Stimulated activated CD8-positive, alpha-beta memory T cell treated with anti-CD3 and anti-CD28 coated beads, Interleukin-12 subunit alpha, Interleukin-12 subunit beta, amount 100 ng/mL, for 4 hours (primary cell): ENCODE measurements at places on chromosomes 1 and 21.
A peak's percentile ranks its signal among the peaks of the same experiment; 100 is the strongest.

DNA sequence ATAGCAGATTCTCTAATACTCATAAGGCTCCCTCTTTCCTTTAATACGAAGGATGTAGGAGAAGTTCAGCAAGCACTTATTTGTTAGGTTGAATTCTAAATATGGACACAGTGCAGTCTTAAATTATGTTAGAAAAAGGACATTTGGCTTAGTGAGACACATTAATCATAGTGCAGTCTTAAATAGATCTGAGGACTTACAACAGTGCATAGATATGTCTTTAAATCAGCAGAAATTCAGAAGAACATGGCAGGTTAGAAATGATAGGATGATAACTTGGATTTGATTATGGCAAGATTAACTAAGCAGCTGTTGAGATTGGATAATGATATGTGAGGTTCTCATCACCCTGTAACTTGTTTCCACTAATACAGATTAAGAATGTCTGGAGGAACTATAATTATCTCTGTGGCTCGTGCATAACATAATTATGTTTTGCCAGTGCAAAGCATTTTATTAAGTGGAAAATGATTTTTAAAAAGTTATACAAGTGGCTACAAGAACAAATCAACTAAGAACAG is 485.9 kb downstream of the USP25 start:
- no peak for DNase-seq

DNA sequence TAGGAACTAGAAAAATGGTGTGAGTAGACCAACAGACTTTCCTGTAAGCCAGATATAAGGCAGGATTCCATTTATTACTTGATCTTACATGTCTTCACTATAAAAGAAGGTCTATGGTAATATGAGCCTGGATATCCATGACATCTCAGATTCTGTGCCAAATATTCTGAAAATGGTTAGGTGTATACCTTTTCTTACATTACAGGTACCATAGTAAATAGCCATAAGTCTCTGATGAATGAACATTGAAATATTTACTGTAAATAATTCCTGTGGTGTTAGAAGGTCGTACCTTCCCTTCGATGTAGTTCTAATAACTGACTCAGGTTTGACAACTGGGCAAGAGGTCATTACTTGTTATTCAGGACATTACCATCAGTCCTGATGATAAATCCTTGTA is 657.9 kb downstream of the BRINP3 start:
- no peak for DNase-seq

GRCh38 chr1:41396084-41396483 is 34.9 kb downstream of the FOXO6 start:
- DNase-seq, result no peak

DNA sequence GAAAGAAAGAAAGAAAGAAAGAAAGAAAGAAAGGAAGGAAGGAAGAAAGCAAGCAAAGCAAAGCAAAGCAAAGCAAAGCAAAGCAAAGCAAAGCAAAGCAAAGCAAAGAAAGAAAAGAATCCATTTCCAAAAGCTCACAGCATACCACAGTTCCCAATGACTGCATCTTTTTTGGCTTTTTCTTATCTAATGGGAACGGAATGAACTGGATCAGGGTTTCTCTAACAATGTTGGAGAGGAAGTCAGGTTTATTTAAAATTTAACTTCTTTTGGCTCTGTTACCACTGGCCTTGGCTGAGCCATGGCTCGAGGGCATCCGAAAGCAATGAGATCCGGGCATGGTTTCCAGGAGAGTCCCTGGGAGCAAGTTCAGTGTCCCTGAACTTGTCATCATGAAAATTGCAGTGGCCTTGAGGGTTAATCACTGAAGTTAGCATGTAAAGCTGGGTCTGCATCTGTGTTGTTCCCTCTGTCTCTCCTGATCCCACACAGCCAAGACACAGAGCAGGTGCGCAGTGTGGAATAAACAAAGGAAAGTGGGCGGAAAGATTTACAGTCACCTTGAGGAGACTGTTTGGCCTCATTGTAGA is 34.6 kb upstream of the CTPS1 start:
- no peak for DNase-seq

DNA sequence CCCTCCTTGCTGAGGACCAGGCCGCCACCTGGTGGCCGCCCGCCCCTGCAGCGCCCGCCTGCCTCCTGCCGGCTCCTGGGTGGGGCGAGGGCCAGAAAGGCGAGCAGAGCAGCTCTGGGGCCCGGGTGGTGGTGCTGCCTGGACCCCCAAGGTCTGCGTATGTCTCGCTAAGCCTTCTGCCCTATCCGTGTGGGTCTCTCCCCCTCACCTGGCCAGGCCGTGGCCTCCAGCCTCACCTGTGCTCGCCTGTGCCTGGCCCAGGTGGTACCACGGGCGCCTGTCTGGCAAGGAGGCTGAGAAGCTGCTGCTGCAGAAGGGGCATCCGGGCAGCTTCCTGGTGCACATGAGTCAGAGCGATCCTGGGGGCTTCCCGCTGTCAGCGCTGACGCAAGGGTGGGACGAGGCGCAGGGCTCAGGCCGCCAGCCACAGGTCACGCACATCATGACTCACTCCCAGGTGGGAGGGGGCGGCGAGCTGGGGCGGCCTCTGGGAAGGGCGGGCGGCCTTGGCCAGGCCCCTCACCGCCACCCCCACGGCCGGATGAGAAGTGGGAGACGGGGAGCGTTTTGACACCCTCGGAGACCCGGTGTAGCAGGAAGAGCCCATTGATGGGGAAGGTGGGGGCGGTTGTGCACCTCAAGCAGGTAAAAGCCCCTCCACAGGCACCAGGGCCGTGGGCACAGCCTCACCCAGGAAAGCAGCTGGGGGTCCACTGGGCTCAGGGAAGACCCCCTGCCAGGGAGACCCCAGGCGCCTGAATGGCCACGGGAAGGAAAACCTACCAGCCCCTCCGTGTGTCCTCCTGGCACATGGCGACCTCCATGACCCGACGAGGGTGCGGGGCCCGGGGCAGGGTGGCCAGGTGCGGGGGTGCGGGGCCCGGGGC is 9.9 kb downstream of the RNF223 start:
- peak; percentile 90 for DNase-seq

GRCh38 chr1:229271448-229272159 is 693 bp downstream of the RAB4A start:
- DNase-seq, result peak; percentile 41

DNA sequence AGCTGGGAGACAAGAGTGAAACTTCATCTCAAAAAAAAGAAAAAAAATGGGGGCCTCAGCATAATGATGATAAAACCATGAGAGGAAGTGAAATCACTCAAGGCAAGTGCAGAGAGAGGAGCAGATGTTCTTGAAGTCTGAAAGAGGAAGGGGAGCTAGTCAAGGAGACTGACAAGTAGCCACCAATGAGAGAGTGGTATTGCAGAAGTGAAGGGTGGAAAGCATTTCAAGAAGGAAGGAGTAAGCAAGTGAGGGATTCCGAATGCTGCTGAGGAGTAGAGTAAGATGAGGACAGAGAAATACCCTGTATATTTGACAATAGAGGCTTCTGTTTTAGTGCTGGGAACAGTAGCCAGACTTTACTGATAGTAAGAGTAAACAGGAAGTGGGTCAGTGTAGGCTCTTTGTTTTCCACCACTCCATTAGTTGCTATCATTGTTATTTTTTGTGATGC is 2.9 kb downstream of the TATDN3 start:
- DNase-seq, result no peak

- DNase-seq, result no peak
These were observed 10.6 kb downstream of the CD1D start for GRCh38 chr1:158191299-158191698.

DNA sequence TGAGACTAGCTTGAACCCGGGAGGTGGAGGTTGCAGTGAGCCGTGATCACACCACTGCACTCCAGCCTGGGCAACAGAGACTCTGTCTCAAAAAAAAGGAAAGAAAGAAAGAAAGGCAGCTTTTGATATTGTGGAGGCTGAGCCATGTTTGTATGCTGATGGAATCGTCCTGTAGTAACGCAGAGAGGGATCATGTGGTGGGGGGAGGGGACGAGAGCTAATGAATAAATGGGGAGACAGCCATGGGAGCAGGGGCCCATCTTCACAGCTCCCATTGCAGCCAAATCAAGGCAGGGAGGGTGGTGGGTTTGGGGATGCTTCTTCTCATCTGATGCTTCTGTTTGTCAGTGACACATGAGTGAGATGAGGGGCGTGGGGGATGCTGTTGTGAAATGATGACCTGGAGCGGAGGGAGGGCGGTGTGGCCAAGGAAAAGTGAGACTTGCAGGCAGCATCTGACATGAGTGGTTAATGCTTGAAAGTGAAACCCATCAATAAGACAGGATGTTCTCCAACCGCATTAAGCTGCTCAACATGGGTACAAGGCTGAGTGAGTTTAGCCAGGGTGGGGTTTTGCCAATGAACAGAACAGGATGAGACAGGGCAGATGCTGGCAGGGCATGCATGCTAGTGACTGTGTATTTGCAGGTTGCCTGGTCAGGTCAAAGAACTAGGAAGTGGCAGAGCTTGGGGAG is 16.7 kb downstream of the SPATA21 start:
- peak; percentile 32 for DNase-seq

GRCh38 chr1:31181515-31182343 is 58.0 kb downstream of the NKAIN1 start:
- DNase-seq, result peak; percentile 1

- DNase-seq, result no peak
These were observed 958 bp downstream of the DDR2 start for GRCh38 chr1:162633081-162633762.

GRCh38 chr1:223147873-223148272 is 4.8 kb upstream of the TLR5 start:
- DNase-seq, result no peak

- DNase-seq, result no peak
These were observed 40.2 kb downstream of the SUSD4 start for GRCh38 chr1:223323491-223324484.

DNA sequence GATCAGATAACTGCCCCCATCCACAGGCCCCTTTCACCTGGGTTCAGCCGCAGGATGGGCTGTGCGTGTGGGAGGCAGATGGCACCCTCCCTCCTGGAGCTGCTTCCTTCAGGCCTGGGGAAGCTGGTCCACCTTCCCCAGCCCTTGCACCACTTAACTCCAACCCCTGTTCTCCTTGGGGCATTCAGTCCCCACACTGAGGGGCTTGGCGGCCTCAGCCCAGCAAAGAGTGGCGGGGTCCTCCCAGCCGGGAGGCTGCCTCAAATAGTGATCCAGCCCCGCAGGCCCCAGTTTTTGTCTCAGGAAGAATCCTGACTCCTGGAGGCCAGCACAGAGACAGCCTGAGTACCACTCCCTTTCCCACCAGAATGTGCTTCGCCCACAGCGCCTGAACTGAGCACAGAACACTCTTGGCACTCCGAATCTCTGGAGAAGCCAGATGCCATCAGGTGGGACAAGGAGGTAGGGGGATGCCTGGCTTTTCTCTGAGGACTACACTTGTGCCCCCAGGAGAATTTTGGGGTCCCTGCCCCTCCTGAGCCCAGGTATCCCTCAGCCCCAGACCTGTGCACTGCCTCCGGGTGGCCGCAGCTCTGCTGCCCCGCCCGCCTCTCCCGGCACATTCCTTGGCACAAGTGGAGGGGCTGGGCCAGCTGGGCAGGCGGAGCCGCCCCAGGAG is 936 bp downstream of the PAQR6 start:
- no peak for DNase-seq

DNA sequence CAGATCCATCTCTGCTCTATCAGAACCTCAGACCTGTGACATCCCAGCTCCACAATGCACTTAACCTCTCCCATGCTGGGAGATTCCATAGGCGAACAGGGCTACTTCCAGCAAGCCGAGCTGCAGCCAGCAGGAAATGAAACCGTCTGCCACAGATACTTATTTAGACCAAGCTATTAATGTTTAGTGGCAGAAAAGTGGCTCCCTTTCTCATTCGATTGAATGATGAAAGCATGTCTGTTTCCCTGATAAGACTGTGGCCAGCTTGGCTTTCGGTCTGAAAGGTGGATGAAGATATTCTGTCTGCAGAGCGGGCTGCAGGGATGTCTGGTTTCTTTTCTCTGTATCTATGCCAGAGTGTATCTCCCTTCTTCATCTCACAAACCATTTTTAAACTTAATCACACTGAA is 146.4 kb downstream of the GREM2 start:
- no peak for DNase-seq

- DNase-seq, result no peak
These were observed 6.4 kb downstream of the CTPS1 start for GRCh38 chr1:40985875-40986274.

GRCh38 chr1:96076589-96076988 is 645.0 kb upstream of the PTBP2 start:
- DNase-seq, result no peak

DNA sequence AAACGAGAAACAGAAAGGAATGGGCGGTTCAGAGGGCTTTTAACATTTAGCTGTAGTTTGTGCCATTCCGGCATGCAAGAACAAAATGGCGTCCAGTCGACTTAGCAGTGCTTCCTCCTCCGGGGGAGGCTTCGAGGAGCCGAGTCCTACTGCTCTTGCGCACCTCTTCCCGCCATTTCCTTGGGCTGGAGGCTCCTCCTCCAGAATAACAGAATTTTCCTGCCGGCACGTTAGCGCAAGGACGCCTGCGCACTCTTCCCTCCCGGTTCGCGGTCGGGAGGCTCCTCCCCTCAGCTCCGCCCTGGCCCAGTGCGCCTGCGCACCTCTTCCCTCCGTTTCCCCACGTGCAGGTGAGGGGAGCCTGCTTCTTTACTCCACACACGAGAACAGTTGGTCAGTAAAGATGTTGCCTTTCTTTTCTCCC is 1.0 kb downstream of the DMRTB1 start:
- no peak for DNase-seq

GRCh38 chr1:68210027-68210426 is 22.3 kb downstream of the WLS start:
- DNase-seq, result no peak

GRCh38 chr1:100613817-100614559 is 76.0 kb downstream of the GPR88 start:
- DNase-seq, result no peak

DNA sequence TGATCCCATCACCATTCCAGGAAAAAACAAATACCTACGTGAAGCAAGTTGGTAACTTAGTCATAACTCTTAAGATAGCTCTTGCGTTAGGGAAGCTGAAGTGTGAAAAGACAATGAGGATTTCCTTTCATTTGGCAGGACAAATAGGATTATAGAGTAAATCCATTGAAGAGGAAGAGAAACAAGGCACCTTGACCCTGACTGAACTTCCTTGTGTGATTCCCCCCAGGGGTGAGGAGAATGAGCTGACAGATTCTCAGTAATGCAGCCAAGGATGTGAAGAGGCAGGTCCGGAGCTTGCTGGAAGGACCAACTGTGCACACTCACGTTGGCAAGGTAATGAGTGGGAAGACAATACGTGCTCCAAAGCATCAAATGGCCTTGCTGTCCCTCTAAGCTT is 55.0 kb upstream of the HMCN1 start:
- DNase-seq, result no peak

GRCh38 chr21:45130324-45130774 is 56.0 kb downstream of the ADARB1 start:
- DNase-seq, result no peak

- DNase-seq, result peak; percentile 42
These were observed 56.8 kb downstream of the ZBTB17 start for GRCh38 chr1:15918962-15919715.

DNA sequence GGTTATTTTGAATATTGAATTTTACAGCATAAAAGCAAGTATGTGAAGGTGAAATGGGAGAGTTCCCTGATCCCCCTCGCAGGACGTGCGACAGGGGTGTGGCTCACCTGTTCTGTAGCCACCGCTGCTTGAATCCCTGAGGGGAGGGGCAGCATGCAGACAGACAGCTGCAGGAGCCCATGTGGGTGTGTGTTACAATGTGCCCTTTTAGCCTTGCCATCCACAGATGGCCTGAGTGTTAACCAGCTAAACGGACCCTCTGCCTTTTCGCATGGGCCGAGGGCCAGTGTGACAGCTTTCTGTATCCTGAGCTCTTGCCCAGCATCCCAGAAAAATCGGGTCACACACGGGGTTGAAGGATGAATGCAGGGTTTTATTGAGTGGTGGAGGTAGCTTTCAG is 43.3 kb downstream of the JAM2 start:
- DNase-seq, result no peak

GRCh38 chr1:22319608-22320007 is 132.0 kb upstream of the ZBTB40 start:
- DNase-seq, result no peak
